ENCODE measurements at places on chromosomes 6 and 20.
A peak's percentile ranks its signal among the peaks of the same experiment; 100 is the strongest.

- no peak for DNase-seq
These were observed 168.4 kb upstream of the BMP5 start for GRCh38 chr6:56043761-56044160.

DNA sequence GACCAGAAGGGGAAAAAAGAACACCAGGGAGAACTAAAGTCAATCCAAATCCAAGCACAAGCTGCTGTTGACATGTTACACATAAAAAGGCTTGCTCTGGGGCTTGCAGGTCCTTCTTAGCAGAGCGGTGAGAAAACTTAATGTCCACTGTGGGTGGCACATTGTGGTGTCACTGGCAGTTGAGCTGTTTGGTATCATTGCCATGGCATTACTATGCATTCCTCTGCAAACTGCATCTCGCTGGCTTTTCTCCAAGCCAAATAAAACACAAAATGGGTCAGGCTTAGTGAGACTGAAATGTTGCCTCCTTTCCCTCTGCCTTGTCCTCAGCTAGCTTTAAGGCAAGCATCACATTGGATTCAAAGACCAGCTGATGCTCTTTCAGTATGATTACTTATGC is 40.9 kb downstream of the LY86 start:
- no peak for DNase-seq

- peak; percentile 85 for DNase-seq
These were observed 42.0 kb upstream of the PLCG1 start for GRCh38 chr20:41095110-41095969.

DNA sequence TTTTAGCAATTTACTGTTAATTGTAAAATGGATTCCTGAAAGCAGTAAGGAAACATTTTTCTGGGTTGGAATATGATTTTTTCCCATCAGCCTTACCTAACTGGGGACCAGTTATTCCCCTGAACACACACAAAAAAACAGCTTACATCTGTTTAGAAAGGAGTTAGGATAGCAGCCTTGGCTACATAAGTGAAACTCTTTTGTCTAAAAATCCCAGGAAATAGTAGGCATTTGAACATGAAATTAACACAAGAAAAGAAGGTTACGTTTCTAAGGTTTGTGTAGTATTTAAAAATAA is 696.2 kb upstream of the MARCKS start:
- no peak for DNase-seq

DNA sequence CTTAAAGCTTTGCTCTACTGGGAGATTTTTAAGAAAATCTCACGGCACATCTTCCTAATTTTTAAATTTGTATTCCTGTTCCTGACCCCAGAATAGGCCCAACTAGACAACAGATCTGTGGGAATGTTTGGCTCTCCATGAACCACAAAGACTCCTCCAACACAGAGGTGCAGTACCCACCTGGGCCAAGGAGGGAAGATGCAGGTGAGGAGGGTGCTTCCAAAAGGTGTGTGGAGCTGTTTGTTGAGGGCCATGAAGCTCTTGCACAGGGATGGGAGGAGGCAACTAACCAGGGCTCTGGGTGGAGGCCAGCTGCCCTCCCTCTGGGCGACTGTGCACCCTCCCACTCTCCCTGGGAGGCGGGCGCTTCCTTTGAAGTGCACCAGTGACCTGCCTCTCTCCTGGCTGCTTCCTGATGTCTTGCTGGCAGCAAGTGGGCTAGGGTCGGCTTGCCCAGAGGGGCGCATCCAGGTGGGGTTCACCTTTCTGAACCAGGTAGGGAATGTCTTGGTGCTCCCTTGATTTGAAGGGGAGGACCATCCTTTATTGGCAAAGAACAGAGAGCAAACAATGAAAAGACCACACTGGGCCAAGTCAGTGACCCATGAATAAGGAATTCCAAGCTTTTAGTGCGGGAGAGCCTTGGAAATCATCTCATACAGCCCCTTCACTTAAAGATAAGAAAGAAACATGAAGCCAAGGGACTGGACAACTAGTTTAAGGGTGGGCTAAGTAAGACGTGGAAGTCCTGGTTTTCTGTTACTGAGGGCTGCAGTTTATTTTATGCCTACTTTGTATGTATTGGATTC is 76.0 kb downstream of the ANKRD6 start:
- no peak for DNase-seq

GRCh38 chr6:83615025-83615999 is 93.6 kb downstream of the SNAP91 start:
- peak; percentile 11 for DNase-seq

DNA sequence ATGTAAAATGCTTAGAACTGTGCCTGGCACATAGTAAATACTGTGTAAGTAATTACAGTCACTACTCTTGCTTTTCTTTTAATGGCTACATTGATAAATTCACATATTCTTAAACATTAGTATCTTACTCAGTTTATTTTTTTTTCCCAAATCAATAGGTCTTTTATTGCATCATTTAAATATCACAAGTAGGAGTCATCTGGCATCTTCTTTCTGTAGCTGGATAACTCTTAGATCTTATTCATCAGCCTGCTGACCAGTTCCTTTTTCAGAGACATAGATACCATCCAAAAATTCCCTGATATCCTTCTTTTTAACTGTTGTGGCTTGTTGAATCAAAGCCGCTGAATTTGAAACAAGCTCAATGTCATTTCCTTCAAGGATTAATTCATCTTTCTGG is 20.0 kb upstream of the PHF3 start:
- no peak for DNase-seq

DNA sequence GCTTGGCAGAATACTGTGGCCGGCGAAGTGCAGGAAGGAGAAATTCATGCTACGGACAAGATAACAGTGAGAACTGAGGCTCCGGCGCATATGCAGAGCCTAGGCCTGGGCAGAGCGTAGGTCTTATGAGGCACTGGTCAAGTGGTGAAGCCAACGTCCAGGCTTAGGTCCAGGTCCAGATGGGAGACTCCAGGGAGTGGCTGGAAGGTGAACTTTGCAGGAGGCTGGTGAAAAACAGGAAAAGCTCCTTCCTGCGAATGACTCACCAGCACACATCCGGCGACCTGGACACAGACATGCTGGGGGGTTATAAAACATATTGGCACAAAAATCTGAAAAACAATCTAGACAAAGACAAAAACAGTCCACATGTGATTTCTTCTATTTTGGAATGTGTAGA is 15.4 kb downstream of the C6orf141 start:
- peak; percentile 55 for DNase-seq

All from HTR-8/SVneo (cell line).